ENCODE measurements at places on chromosomes 6 and 20.

DNA sequence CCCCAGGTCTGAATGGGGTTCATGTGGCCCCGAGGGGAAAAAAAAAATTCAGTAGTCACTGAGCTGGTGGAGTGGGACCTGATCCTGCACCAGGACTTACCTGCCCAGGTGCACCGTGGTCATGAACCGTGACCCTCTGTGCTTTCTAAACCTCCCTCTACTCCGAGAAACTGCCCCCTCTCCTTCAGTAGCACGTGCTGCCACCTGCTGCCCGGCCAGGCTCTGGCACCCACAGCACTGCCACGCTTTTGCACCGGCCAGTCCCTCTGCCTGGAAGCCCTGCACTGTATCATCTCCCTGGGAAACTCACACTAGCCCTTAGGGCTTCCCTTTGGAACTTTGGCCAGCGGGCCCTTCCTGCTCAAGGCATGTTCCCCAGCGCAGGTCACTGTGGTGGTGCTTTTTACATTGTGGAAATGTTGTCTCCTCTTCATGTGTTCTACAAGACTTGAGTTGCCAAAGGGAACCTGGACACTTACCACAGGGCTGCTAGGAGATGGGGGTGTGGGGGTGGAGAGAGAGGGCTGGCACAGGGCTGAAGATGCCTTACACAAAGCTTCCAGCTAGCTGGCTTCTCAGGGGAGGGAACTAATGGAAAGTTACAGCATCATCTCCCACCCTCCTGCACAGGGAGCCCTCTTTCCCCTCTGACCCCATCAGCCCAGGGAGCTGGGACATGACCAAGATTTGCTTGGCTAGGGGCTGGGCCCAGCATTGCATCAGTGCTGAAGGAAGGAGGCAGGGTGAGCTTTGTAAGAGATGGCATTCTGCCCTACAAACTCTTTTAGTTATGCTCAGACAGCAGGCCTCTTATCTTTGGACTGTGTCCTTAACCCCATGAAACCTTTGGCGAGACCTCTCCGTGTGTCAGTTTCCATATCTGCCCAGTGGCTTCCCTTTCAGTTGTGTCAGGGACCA is 2.5 kb upstream of the PTPRT start:
- DNase-seq, result no peak

DNA sequence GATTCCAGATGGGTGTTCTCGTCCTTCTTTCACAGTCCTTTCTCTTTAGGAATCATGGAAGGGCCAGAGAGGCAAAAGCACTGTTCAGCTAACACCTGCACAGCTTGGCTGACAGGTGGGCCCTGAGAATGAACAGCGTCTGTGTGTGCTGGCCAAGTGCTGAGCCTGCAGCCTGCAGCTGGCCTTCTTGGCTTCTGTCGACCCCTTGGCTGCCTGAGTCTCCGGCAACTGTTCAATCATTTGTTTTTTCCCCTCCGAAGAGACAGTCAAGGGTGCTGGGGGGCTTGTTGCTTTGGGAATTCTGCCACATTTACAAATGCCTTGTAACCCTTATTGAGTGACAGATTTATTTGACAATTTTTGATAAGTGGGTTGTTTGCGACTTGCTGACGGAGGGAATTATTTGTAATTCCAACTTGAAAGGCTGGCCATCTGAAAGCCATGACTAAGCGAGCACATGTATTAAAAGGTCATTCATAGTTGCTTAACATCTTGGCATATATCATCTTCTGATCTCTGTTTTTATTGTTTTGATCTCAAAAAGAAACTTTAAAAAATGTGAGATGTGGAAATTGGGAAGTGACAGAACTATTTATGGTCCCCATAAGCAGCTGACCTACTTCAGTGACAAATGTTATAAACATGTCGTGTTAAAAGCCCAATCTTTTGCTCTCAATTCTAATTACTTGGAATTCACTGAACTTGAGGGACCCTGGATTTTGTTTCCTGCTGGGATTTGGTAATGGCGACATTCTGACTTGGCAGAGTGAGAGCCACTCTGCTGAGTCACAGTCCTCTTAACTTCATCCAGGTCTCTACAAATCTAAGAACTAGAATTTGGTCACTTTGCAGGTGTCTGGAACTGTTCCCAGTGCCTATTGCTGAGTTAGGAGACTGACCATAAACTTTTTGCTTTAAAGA is 41.9 kb upstream of the FERMT1 start:
- no peak for DNase-seq

- DNase-seq, result no peak
These were observed 10.7 kb upstream of the TM9SF4 start for GRCh38 chr20:32098786-32099185.

GRCh38 chr6:20866036-20866435 is 331.8 kb downstream of the CDKAL1 start:
- DNase-seq, result no peak

- DNase-seq, result no peak
These were observed 112.0 kb upstream of the MLIP start for GRCh38 chr6:53999088-53999755.

DNA sequence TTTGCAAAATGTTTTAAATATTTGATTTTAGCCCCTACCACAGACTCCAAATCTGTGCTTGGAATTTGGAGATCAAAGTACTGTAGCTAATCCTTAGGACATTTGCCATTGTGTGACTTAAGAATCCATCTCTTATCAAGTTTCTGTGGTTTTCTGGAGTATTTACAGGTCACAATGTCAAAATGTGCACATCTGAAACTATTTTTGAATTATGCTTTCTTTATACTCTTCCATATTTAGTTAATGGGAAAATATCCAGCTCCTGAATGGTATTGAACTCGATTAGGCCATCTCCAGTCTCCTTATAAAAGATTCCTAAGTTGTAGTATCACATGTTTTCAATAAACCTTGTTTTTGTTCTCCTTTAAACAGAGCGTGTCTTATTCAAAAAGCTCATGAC is 162.5 kb downstream of the KHDC1L start:
- DNase-seq, result no peak

DNA sequence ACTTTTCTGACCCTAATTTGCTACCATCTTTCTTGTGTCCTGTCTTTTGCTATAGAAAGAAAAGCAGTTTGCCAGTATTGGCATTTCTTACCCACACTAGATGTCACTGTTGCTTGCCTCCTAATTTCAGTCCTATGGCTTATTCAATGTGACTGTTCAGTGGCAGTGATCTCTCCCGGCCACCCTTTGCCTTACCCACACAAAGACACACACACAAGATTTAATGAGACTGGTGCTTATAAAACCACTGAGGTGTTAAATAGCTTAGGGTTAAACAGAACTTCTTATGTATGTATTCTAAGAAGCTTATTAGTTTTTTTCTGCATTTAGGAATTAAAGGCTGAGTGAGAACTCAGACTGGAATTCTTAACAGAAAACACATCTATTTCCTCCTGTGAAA is 233.6 kb upstream of the ASCC3 start:
- no peak for DNase-seq

DNA sequence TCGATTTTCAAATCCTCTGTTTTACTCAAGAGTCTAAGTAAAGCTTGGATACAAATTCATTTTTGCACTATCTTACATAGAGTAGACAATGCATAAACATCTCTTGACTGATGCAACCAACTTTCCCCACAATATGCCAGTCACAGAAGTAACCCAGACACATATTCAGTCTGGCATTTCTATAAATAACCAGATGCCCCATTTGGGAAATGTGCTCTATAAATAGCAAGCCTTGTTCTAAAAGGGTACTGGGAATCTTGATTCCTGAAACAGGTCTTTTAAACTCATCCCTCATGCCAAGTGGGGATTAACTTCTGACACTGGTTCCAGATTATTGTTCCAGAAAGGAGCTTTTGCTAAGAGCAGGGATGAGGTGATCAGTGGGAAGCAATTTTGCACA is 411.7 kb downstream of the EPM2A start:
- DNase-seq, result no peak

DNA sequence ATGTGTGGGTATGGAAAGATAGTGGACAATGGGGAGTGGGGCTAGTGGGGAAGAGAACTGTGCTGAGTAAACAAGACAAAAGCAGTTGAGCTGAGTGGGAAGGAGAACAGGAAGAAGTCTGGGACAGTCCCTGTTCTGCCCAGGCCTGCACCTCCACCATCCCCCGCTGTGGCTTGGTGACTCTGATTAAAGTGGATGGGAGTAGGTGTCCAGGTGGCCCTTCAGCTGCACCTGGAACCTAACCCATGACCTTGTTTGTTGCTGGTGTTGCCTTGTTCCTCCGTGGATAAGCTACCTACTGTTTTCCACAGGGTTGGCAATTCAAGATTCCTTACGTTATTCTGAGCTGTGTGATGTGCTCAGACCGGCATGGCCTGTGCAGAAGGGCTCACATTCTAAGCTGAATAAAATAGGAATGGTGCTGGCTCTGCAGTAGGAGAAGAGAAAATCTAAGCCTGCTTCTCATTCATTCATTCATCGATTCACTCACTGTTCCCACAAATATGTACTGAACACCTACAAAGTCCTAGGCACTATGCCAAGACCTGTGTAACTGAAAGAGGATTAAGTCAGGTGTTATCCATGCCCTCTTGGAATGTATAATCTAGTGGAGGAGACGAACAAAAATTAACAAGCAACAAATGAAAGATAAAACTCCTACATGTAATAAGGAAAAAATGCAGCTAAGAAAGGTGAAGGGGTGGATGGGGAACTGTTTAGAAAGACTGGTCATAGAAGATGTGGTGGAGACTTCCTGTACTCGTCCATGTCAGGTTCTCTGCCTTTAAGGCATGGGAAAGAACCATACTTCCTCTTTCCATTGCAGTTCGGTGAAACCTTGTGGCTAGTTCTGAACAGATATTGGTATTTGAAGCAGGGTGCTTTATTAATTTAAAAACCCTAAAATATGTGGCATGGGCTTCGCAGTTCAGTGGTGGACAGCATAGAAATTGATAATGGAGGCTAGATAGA is 10.1 kb upstream of the CALHM6 start:
- no peak for DNase-seq

GRCh38 chr6:138403324-138403800 is 661 bp upstream of the HEBP2 start:
- DNase-seq, result no peak

GRCh38 chr6:45537539-45537938 is 159.8 kb upstream of the SUPT3H start:
- DNase-seq, result no peak

GRCh38 chr6:3209114-3210023 is 18.1 kb downstream of the TUBB2B start:
- peak; percentile 19 for DNase-seq

- DNase-seq, result no peak
These were observed 74.6 kb downstream of the INSM1 start for GRCh38 chr20:20442466-20442865.
